ENCODE measurements at places on chromosomes 2 and 18.

DNA sequence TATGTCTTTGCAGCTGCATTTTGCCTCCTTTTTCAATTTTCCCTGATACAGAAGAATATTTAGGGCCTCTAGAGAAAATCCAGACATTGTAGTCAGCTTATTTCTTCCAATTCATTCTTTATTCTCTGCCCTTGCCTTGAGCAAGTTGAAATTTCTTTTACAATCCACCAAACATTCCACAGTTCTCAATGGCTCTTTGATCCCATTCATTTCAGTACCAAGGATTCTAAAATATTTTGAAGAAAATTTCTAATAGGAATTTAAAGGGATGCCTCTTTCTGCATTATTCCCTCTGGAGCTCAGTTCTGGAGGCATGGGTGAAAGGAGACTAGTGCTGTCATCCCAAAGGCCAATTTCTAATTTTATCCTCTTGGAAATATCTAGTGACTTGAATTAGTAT, 61.2 kb downstream of the COL5A2 start:
- DNase-seq: no peak

DNA sequence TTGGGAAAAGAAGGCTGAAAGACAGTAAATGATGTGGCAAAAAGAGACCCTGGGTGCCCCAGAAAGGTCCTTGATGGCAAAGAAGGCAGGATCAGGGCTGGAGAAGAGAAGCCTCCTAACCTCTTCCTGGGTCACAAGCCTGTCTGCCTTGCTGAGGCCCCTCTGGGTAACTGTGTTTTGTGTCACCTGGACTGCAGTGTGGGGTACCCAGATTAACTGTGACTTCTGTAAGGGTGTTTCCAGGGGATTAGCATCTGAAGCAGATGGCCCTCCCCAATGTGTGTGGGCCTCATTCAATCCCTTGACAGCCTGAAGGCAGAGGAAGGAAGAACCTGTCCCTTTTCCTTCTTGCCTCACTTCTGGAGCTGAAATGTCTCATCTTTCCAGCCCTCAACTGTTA, 35.6 kb upstream of the APCDD1 start:
- DNase-seq: no peak

GRCh38 chr2:186543561-186544131, 46.2 kb upstream of the ITGAV start:
- DNase-seq: no peak

DNA sequence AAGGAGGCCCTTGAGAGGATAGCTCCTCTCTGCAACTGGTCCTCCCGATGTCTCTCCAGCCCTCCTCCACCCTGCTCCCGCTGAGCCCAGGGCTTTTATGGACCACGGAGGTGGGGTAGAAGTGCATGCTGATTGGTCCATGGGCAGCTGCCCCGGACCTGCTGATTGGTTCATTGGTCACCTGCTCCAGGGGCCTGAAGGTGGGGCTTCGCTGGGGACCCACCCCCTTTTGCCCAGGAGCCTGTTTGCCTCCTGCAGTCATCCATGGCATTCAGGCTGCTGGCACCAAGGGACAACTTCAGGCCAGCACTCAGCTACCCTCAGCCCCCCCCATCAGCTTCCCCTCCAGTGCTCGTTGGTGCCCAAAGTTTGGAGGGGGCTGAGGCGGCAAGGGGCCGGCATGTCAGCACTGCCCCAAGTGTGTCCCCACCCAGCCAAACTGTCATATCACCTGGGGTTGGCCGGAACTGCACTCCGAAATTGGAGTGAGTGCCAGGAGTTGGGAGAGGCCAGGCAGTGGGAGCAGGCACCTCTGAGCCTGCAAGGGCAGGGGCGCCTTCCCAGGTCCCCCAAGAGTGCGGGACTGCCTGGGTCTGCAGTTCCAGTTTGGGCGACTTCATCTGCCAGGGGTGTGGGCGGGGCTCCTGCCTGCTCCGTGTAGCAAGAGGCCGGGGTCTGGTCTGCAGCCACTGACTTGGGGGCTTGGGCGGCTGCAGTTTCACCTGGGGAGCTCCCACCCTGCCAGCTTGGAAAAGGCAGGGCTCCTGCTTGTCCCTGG, 288.9 kb downstream of the RDH14 start:
- DNase-seq: no peak

- DNase-seq: no peak
These were observed 63.6 kb upstream of the TTC21B start for GRCh38 chr2:166017208-166017607.

GRCh38 chr2:233353101-233353768, 1.1 kb upstream of the DGKD start:
- DNase-seq: no peak

DNA sequence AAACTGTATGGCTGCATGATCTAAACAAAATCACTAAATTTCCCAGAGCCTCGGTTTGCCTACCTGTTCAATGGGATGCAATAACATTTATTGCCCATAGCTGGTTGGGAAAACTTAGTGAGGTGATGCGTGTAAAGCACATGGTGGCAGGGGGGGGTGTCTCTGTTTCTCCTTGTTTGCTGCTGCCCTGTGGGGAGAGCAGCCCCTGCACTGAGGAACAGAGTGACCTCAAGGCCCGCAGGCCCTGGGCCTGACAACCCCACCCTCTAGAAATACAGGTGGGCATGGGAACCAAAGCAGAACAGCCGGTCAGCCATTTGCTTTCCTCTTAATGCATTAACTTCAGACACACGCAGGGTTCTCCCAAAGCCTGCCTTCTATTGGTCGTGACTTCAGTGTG, 55.1 kb upstream of the SLC66A3 start:
- no peak for DNase-seq

DNA sequence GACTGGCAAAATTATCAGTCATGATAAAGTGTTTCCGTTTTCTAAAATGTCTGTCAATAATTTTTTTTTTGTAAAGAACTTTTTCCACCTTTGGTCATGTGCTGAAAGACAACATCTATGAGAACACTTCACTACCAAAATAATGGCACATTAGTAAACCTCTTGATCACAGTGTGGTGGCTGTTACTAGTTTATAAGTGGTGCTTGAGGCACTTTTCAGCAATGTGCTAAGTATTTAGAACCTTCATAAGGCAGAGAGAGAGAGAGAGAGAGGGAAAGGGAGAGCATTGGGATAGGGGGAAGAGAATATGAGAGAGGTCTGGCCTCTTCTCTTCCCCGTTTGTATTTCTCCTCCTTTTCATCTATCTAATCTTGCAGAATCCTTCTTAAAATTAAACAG, 1.1 kb upstream of the NYAP2 start:
- no peak for DNase-seq

GRCh38 chr18:35605686-35606417, 24.3 kb downstream of the GALNT1 start:
- no peak for DNase-seq
